ENCODE measurements at places on chromosomes 13 and 19. TPM values are rescaled to one million over a fixed set of nuclear protein-coding genes. Genes with fewer than 3 reads are reported as not detected.

The FFAR3 gene
- 0.39 TPM for total RNA-seq

The RPL28 gene
- total RNA-seq: 1,022 TPM

The CEACAM4 gene
- 0.84 TPM for total RNA-seq

The POGLUT2 gene
- total RNA-seq: 9.2 TPM

The ZNF681 gene
- total RNA-seq: 3.0 TPM

The ICAM3 gene
- total RNA-seq: 10.5 TPM

The ZNF548 gene
- total RNA-seq: 29.0 TPM

The DKKL1 gene
- total RNA-seq: 0.69 TPM

The ZNF541 gene
- total RNA-seq: 0.30 TPM

The PPP5C gene
- 63.7 TPM for total RNA-seq

The TMEM145 gene
- not detected for total RNA-seq

The CCDC169 gene
- 1.5 TPM for total RNA-seq

The LILRA1 gene
- total RNA-seq: 1.4 TPM

The ADGRE1 gene
- total RNA-seq: 1.6 TPM

The PPM1N gene
- 2.5 TPM for total RNA-seq

The RNASEH2A gene
- 2.9 TPM for total RNA-seq

The CCNA1 gene
- 0.36 TPM for total RNA-seq

The PSG4 gene
- total RNA-seq: not detected
